ENCODE measurements at places on chromosomes 7 and 10.

DNA sequence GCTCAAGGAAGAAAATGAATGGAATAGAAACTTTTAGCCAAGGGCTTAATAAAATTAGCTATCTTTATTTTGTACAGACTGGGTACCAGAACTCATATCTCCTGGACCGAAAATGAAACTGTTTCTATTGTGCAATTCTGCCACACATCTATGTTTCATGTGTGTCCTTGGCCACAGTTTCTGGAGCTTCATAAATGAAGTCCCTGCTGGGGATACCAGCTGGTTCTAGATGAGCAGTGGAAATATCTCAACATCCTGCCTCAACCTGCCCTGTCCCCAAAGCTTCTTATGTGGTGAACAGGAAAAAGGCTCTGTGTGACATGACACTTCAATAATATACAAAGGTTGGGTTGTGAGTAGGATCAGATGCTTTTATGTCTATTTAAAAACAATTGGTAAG is 310.1 kb upstream of the SORCS1 start:
- no peak for DNase-seq

GRCh38 chr7:73423519-73424488 is 9.8 kb upstream of the FZD9 start:
- DNase-seq, result no peak

DNA sequence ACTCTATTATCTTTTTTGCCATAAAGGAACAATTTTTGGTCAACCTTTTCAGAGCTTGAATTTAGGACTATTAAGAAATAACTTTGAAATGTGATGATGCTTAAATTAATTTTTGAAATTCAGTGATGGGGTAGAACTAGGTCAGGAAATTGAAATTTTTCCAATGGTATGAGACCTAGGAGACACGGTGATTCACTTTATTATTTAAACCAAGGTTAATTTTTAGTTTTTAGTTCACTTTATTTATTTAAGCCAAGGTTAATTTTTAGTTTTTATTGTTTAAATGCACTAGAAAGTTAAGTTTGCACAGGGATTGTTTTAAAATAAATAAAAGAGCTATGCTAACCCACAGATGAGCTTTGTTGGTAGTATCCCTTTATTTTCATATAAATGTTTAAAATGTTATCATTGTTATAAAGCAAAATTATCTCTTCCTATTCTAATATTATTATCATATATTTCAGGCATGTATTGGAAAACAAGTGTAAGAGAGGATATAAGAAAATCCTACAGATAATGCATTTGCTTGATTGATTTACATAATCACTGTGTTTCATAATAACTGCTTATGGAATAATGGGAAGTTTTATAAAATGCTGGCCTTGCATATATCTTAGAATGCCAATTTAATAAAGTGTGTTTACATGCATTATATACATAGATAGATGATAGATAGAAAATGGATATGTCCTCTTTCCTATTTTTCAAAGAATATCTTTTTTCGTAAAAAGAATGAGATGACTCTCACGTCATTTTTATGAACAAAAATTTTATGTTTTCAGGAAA is 163.6 kb downstream of the HGF start:
- DNase-seq, result no peak

DNA sequence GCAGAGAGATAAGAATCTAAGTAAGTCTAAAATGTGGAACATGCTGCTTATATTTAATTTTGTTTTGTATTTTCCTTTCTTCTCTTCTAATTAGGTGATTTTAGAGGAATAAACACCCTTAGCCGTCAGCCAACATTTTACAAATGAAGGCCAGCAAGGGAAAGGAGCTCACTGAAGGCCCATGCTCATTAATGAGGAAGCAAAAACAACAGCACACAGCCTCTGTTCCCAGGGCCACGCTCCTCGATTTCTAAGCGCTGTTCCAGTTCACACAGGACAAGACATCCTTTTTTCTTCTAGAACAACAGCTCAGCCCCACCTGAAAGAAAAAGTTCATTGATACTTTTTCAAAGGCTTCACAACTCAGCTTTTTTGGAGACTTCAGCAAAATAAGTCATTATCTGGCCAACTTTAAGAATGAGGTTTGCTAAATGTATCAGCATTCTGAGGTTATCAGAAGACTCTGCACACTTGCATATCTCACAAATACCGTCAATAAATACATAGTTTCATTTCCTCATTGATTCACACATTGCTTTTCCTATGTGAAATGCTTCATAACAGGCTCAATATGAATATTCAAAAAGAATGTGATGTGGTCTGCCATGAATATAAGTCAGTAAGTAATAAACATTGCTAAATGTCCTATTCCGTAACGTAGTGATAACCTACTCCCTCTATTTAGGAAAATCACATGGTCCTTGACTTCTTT is 34.8 kb upstream of the SFMBT2 start:
- no peak for DNase-seq

DNA sequence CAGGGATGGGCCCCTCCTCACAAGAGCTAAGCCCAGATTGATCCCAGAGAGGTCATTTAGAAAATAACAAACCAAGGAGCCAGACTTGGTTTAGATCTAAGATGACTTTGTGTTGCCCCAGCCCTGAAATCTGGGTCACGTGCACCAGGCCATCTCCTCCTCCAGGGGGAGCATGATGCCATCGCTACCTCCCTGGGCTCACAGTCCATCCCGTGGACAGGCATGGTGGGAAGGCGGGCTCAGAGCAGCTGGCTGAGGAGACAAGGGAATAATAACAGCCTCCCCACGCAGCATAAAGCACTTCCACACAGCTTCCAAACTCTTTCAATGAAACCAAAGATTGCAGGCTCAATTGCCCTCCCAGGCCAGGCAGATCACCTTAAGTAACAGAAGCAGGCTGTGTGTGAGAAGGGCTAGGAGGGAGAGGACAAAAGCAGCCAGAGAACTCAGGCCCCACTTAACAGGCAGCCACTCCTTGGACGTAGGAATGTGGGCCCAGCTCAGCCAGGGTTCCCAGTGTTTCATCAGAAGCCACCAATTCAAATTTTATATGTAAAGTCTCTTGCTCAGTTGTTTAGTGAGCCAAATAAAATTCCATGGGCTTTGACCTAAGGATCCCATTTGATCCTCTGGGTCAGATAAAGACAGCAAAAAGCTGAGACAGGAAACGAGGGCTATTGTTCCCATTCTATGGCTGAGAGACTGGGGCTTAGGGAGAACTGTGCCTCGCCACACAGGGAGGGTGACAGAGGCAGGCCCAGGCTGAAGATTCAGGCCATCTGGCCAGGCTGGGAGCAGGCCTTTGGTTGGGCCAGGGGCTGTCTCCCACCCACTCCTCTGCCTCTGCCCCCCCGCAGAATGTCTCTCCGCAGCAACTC is 100.2 kb downstream of the COL13A1 start:
- no peak for DNase-seq

GRCh38 chr10:112810711-112811151 is 139.3 kb upstream of the TCF7L2 start:
- no peak for DNase-seq

DNA sequence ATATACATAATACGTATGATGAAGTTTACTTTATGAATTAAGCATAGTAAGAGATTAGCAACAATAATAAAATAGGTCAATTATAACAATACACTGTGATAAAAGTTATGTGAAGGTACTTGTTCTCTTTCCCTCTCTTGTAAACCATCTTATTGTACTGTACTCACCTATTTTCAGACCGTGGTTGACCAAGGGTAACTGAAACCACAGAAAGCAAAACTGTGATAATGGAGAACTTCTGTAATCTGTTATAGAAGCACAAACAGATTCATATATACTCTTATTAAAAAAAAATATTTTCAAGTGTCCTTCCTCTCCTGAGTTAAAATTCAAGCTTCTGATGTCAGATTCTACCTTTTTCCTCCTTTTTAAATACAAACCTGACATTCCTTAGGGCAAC is 1247.8 kb upstream of the SORCS1 start:
- DNase-seq, result no peak

GRCh38 chr7:90838799-90839198 is 242.7 kb downstream of the CDK14 start:
- DNase-seq, result no peak

- DNase-seq, result no peak
These were observed 148.6 kb upstream of the YAE1 start for GRCh38 chr7:39417642-39418041.

DNA sequence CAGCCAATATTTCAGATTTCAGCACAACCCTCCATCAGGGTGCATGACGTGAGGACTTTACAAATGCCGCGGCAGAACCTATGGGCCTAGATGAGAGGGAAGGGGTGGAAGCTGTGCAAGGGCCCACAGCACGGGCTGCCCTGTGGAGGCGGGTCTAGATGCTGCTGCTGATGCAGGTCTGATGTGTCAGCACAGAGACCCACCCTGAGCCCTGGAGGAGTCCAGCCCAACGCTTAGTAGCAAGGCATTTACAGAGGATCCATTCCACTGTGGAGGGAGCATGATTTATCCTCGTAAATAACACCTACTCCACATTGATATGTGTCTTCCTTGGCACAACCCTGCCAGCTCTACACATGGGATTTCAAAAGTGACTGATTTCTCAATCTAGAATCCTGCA is 48.5 kb downstream of the MYL10 start:
- no peak for DNase-seq

- no peak for DNase-seq
These were observed 46.1 kb downstream of the ZCCHC24 start for GRCh38 chr10:79399223-79399831.

Data from COR-L47 (cell line).